Epithelial cell of proximal tubule (primary cell): ENCODE measurements at places on chromosomes 1 and 21. TPM values are rescaled to one million over a fixed set of nuclear protein-coding genes. Genes with fewer than 3 reads are reported as not detected.

DNA sequence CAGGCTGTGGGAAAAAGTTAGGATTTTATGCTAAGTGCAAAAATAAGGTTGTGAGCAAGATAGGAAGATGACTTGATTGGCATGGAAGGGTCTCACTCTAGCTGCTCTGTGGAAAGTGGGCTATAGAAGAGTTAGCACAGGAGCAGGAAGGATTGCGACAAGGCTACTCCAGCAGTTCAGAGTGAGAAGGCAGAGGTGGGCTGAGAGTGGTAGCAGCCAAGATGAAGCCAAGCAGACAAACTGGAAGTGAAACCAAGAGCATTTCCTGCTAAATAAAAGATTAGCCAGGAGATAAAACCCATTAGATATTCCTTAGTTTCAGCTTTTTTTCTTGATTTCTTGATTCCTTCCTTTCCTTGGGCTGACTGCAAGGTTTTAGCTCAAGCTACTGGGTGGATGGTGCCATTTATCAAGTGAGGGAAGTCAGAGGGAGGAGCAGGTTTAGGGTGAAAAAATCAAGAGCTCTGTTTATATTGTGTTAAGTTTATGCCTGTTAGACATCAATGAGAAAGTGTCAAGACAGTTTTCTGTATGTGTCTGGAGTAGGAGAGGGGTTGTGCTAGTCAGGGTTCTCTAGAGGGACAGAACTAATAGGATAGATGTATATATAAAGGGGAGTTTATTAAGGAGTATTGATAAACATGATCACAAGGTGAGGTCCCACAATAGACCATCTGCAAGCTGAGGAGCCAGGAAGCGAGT lies 33.1 kb upstream of the ZNF644 start:
- no peak for DNase-seq

Gene AIM2
- 0.29 TPM in 1 of 2 replicates, not detected in the other for total RNA-seq

GRCh38 chr1:212166244-212166643 lies 119.0 kb upstream of the PPP2R5A start:
- no peak for DNase-seq

Gene CELA2A
- not detected in 2 replicates for total RNA-seq

DNA sequence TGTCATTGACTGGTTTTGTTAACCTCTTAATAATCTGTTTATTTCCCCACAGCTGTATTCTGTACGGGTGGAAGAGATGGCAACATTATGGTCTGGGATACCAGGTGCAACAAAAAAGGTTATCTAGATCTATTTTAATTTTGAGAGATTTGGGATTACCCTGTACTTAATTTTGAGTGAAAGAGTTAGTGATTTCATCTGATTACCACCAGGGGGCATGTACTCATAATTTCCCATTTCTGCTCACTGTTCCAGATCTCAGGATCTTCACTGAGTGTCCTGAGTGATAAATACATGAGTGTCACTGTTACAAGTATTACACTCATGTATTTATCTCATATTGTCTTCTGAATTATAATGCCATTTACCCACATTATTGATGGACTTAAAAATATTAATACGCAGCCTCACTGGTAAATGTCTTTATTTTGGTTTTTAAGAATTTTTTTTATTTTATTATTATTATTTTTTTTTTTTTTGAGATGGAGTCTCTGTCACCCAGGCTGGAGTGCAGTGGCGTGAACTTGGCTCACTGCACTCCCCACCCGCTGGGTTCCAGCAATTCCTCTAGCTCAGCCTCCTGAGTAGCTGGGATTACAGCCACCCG lies 27.4 kb downstream of the DTL start:
- DNase-seq, result no peak

DNA sequence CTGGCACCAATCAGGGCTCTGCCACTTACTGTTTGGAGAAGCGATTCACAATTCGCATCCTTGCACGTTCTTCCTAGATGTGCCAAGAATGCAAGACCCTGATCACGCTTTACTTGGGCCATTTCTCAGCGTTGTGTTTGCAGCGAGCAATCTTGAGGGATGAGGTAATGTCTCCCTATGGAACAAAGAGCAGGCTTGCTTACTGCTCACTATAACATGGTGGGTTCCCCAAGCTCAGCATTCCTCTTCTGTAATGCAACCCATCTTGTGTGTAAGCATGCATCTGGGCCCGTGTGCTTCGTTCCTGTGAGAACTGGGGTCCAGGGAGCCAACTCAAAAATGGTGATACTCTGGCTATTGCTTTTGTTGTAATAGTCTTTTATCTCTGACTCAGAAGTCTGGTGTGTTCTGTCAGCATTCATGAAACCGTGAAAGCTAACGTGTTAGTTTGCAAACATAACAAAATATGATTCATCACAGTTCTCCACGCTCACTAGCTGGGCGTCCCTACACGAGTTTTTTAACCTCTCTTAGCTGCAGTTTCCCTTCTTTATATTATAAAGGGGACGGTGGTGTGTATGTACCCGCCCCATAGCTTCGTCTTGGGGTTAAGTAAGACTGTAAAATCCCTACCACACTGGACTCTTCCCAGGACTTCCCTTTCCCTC lies 33.3 kb downstream of the DNTTIP2 start:
- peak; percentile 71 for DNase-seq

DNA sequence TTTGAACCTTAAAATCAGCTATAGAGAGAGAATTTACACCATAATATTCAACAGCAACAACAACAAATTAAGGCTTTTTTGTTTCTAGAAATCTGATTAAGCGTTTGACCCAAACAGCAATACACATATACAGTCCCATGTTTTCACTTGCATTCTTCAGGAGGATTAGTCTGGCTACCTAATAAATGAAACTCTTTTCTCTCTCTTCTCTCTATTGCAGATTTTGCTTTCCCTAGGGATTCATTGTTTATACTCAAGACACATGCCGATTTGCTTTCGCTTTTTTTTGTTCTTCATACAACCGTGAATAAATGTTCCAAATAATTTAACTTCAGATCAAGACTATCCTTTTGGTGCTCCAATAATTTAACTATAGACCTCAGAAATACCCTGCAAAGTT lies 162.4 kb upstream of the PTBP2 start:
- DNase-seq, result no peak

Gene AMIGO1
- total RNA-seq, result 0.87 and 0.92 TPM in 2 replicates

- no peak for DNase-seq
Measured at GRCh38 chr21:16811970-16812369, 700.9 kb upstream of the CXADR start.

- DNase-seq, result no peak
Measured at GRCh38 chr1:84202126-84202525, 58.1 kb downstream of the PRKACB start.

DNA sequence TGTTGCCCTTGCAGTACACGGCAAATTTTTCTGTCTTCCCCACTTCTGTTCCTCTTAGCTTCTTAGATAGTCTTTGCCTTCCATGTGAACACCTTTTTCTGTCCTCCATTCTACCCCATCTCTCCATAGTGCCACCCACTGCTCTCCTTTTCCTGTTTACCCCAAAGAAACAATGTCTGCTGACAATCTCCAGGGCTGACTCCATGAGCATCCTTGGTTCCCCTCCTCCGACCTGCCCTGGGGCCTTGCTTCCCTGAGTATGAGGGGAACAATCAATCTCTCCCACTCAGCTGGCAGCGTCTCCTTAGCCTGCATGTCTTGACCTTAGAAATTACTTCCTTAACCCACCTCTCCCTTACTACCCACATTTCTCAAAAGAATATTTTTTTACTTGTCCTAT lies 12.3 kb upstream of the MYBPHL start:
- DNase-seq, result no peak

- peak; percentile 67 for DNase-seq
Measured at GRCh38 chr1:184838504-184838951, 83.9 kb upstream of the EDEM3 start.

Gene DIPK1A
- 1.8 and 3.1 TPM in 2 replicates for total RNA-seq

DNA sequence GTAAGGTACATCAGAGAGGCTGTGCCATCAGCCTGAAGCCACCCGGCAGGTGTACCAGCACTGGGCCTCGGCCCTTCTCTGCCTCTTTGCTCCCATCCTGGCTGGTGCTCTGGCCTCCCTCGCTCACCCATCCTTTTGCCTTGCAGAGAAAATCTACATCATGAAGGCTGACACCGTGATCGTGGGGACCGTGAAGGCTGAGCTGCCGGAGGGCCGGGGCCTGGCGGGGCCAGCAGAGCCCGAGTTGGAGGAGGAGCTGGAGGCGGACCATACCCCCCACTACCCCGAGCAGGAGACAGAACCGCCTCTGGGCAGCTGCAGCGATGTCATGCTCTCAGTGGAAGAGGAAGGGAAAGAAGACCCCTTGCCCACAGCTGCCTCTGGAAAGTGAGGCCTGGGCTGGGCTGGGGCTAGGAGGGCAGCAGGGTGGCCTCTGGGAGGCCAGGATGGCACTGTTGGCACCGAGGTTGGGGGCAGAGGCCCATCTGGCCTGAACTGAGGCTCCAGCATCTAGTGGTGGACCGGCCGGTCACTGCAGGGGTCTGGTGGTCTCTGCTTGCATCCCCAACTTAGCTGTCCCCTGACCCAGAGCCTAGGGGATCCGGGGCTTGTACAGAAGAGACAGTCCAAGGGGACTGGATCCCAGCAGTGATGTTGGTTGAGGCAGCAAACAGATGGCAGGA lies 24.5 kb upstream of the TNFRSF1B start:
- DNase-seq, result no peak

DNA sequence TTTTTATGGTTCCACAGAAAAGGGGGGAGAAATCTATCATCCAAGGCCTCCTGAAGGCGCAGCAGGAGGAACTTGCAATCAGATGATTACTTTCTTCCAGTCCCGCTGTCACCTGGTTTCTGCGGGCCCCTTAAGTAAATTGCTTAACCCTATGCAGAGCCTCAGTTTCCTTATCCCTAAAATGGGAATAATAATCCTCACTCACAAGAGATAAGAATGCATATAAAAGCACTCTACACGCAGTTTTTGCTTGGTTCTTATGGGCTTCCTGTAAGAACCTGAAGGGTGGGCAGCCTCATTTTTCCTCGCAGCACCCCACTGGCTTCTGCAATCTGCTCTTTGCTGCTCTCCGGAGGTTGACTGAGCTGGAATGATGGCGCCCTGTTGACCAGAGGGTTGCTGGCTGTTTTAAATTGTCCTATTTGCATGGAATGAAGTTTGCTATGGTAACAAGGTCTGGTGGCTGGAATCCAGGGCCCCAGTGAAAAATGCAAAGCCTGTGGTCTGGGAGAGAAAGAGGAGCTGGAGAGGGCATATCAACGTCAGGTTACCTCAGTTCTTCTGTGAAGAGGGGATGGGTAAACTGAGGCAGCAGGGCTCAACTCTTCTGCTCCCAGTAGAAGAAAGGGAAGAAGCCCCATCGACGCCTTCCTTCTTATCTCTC lies 1.0 kb upstream of the KAZN start:
- no peak for DNase-seq

Gene WNT2B
- 0.80 and 4.8 TPM in 2 replicates for total RNA-seq

Gene CFAP57
- total RNA-seq, result 0.07 and 0.46 TPM in 2 replicates

Gene ANGPTL1
- not detected in 2 replicates for total RNA-seq

DNA sequence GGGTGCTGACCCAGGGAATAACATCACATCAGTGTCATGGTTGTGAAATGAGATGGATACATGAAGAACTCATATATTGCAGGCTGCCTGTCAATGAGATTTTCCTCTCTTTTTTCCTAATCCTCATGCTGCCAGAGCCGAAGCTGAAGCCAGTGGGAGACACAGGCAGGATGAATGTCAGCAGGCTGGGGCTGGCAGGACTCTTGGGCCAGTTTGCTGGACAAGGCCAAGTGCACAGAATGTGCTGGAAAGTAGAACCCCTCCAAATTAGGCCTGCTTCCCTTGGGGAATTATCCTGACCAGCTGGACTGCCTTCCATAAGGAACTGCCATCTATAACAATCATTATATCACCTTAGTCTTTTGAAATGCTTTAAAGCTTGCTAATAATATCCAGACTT lies 31.4 kb downstream of the SLC44A3 start:
- DNase-seq, result no peak
